ENCODE measurements at places on chromosomes 2 and 18.

DNA sequence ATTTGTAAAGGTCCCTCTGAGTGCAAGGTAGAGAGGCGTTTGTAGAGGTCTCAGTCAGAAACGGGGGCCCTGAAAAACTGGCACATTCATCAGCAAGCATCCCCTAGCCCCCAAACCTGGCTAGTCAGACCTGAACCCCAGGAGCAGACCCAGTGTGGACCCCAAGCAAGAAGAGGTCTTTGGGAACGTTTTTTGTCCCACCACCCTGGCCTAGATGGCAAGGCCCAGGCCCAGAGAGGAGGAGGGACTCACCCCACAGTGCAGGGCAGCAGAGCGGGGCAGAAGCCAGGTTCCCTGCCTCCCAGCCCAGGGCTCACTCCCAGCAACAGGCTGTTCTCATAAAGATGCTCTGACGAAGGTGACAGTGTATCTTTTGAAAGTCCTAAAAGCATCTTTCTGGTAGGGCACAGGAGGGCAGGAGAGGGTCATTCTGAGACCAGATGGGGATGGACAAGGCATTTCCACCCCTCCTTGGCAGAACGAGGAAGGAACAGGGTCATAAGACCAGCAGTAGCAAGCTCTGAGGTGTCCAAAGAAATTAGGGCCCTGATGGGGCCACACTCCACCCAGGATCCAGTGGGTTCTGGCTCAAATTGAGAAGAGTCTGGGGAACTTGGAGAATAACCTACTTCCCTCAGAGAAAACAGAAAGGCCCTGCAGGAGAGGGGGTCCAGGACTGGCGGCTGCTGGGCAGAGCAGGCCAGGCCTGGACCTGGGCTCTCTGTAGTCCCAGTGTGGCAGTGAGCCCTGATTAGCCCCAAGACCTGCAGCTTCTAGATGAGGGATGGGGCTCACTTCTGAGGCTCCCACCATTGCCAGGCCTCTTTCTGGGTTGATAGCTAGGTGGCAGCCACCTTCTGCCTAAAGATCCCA is 18.2 kb downstream of the ADRA2B start:
- DNase-seq = no peak

GRCh38 chr2:69154106-69154505 is 141.1 kb downstream of the ANTXR1 start:
- DNase-seq = no peak

GRCh38 chr2:190052307-190052706 is 10.2 kb downstream of the MSTN start:
- no peak for DNase-seq

DNA sequence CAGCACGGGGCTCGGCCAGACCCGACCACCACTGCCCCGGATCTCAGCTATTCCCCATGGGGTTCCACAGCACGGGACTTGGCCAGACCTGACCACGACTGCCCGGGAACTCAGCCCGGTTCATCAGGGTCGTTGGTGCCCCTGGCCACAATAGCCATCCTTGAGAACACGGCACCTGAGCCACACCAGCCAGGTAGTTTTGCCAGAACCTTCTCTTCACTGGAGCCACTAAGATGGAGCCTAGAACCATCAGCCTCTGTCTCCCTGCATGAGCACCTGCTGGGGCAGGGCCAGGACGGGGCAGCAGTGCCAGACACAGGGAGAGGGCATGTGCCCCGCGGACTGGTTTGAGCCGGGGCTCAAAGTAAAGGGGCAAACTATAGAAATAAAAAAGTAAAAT is 11.4 kb upstream of the KCNG2 start:
- DNase-seq = no peak

Data from suprapubic skin (tissue), 4 donors.